ENCODE measurements at places on chromosomes 7 and 10.

DNA sequence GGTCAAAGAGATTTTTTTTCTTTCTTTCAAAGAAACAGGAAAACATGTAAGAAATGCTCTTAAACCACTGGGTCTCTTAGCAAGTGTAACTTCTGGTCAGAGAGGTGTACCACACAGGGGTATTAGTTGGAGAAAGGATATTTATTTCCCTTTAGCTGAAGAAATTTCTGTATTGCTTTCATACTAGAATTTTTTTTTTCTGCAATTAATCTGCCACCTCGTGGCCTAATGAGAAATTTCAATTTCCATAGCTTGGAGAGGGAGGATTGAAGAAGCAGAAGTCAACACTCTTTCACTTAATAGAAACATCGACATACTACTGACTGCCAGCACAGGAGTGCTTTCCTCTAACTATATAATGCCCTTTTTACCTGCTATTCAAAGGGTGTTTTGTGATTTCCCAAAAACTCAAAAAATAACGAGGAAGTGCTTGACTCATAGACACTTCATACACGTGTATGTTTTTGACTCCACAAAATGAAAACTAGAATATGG, 177.6 kb upstream of the NAMPT start:
- peak; percentile 26 for DNase-seq

- DNase-seq: no peak
Observed at GRCh38 chr7:22565315-22565811, 65.4 kb upstream of the STEAP1B start.

GRCh38 chr7:152969335-152969734, 209.8 kb downstream of the ACTR3B start:
- no peak for DNase-seq

GRCh38 chr7:157841773-157842370, 505.1 kb downstream of the DNAJB6 start:
- DNase-seq: no peak

DNA sequence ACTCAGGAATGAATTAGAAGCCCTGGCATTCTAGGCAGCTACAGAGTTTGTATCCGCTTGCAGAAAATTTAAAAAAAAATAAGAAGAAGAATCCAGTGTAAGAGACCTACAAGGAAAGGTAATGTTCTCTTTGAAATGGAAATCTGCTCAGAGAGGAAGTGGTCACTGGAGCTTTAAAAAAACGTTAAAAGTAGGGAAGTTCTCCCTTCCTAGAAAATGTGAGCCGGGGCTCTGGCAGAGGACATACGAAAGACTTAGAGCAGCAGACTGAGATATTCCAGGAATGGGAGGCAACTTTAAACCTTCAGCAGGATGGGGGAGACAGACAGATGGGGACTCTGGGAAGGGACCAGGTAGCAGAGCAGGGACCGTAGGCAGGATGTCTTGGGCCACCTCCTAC, 149.4 kb upstream of the NPS start:
- no peak for DNase-seq

GRCh38 chr10:118472415-118473304, 122.8 kb downstream of the PRLHR start:
- DNase-seq: no peak

- DNase-seq: no peak
Observed at GRCh38 chr7:75988568-75989499, 5.6 kb downstream of the TMEM120A start.

DNA sequence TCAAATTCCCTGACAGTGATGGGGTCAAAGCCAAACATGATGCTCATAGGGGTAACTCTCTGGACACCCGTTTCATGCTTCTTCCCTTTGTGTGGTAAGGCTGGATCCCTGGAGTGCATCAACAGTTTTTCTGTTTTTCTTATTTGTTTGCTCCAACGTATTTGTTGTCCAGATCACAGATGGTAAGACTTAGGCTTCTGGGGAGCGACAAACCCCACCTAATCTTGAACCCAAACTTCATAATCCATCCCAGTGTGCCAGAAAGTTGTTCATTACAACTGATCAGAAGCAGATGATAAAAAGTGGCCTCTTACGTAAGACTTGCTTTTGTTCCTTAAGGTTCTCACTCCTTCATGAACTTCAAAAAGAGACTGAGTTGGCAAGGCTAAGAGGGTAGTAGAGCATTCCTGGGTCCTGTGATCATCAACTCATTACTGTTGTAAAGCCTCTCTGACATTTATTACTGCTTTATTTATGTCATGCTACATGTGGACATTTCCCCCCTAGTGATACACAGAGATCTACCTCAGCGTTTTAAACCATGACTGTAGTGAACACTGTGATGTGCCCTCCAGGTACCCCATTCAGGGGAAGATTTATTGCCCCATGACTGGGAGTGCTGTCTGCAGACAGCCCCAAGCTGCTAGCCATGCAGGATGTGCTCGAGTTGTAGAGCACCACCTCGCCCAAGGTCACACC, 125.6 kb downstream of the CCDC71L start:
- DNase-seq: no peak

- no peak for DNase-seq
Observed at GRCh38 chr10:133087679-133088178, at the start of gene ADGRA1. Gene ADGRA1 (plus strand): TSS chr10:133087924. CDS start chr10:133088910, 986 bp downstream.

- DNase-seq: no peak
Observed at GRCh38 chr7:46871516-46871915, 710.4 kb downstream of the TNS3 start.

GRCh38 chr7:35390146-35390545, 136.2 kb upstream of the TBX20 start:
- no peak for DNase-seq

GRCh38 chr10:688312-689120, 952 bp downstream of the DIP2C start:
- peak; percentile 30 for DNase-seq

GRCh38 chr10:63253040-63253439, 119.9 kb downstream of the NRBF2 start:
- DNase-seq: no peak

GRCh38 chr7:156232931-156233705, 407.5 kb upstream of the RNF32 start:
- DNase-seq: no peak

All from amniotic stem cell (primary cell).